Right lobe of liver (tissue), 6 donors: ENCODE measurements at places on chromosomes 1 and 21. TPM values are rescaled to one million over a fixed set of nuclear protein-coding genes. Genes with fewer than 3 reads are reported as not detected.

DNA sequence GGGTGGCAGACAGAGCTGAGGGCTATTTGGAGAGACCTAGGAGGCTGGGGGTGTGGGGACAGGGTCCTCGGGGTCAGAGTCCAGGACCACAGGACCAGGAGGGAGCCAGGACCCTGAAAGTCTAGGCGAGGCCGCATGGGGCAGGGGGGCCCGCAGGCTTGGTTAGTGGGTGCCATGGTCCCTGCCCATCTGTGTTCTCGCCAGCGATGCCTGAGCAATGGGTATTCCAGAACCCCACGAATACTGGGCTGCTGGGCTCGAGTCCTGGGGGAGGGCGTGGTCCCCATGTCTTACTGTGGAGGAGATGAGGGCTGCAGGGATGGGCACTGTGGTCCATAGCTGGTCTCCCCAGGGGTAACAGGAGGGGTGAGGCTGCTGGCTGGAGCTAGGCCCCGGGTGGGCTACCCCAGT is 2.0 kb downstream of the KRTAP10-6 start:
- H3K27ac ChIP-seq, result no peak overlapping the region
- H3K4me3 ChIP-seq, result no peak overlapping the region
- no peaks in the 10 kb centered on the region for H3K27me3 ChIP-seq
- no peaks in the 10 kb centered on the region for H3K36me3 ChIP-seq
- DNase-seq, result no peak

- no peak overlapping the region for H3K27ac ChIP-seq
- H3K4me1 ChIP-seq, result no peaks in the 10 kb centered on the region
- DNase-seq, result no peak
- no peak overlapping the region for H3K4me3 ChIP-seq
Measured at GRCh38 chr21:17231771-17232170, 281.1 kb upstream of the CXADR start.

GRCh38 chr1:6360517-6361070 is 33.0 kb downstream of the ACOT7 start:
- H3K36me3 ChIP-seq, result no peaks in the 10 kb centered on the region
- peaks cover 5% of the 10 kb centered on the region for H3K4me1 ChIP-seq
- H3K4me3 ChIP-seq, result no peak overlapping the region
- no peak for DNase-seq
- H3K27me3 ChIP-seq, result no peaks in the 10 kb centered on the region
- H3K27ac ChIP-seq, result peak overlapping the region; percentile 66

DNA sequence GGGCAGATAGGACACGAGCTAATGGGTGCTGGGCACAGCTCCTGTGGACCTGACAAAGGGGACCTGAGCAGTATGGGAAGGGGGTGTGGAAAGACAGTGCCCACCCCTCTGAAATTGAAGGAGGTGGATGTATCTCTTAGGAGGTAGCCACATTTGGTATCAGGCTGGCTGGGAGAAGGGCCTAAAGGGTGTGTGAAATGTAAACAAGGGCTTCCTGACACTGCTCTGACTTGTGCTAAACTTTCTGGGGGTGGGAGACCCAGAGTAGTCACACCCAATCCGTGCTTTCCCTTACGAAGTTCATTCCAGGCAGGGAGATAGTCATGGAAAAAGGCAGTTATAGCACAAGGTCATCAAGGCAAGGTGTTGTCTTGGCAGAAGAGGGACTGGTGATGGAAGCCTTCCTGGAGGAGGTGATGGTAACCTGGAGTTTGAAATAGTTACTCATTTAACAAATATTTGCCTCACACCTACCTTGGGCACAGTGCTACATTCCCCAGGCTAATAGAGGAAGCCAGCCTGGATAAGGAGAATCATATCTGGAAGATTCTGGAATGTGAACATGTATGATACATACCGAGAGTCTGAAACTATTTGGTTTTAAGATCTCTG is 5.3 kb upstream of the CCDC24 start:
- H3K36me3 ChIP-seq, result no peaks in the 10 kb centered on the region
- DNase-seq, result no peak
- H3K27ac ChIP-seq, result no peak overlapping the region

GRCh38 chr1:29120947-29121485 is 2.7 kb downstream of the TMEM200B start:
- no peaks in the 10 kb centered on the region for H3K27me3 ChIP-seq
- no peak for DNase-seq
- no peak overlapping the region for H3K4me3 ChIP-seq
- no peak overlapping the region for H3K27ac ChIP-seq

DNA sequence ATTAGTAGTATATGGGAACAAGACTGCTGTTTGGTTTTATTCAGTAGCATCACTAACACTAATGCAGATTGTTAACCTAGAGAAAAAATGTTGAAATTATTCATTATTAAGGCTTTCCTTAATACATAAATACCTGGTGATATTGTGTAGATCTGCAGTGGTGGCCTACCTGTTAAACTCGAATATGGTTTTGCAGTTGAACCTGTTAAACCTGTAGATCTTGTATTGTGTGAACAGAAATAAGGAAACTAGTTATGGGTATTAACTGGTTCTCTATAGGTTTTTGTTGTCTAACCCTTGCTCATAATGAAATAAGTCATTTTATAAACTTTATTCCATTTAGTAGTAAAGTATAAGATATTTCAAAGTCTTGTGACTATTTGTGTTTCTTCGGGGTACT is 23.9 kb downstream of the PKN2 start:
- no peak overlapping the region for H3K4me3 ChIP-seq
- H3K36me3 ChIP-seq, result no peaks in the 10 kb centered on the region
- no peak overlapping the region for H3K27ac ChIP-seq
- DNase-seq, result no peak
- no peaks in the 10 kb centered on the region for H3K4me1 ChIP-seq

DNA sequence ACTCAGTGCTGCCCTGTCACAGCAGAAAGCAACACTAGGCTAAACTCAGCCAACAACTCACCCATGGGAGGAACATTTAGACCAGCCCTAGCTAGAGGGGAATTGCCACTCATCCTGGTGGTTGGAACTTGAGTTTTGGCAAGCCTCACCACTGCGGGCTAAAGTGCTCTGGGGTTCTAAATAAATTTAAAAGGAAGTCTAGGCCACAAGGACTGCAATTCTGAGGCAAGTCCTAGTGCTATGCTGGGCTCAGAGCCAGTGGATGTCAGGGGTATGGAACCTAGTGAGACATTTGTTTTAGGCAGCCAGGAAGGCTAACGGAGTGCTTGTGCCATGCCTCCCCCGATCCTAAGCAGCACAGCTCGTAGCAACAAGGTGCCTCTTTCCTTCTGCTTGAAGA is 78.0 kb downstream of the RGS13 start:
- H3K4me3 ChIP-seq, result no peak overlapping the region
- H3K4me1 ChIP-seq, result no peaks in the 10 kb centered on the region
- no peaks in the 10 kb centered on the region for H3K27me3 ChIP-seq
- DNase-seq, result no peak
- no peaks in the 10 kb centered on the region for H3K36me3 ChIP-seq

- H3K4me1 ChIP-seq, result no peaks in the 10 kb centered on the region
- no peaks in the 10 kb centered on the region for H3K27me3 ChIP-seq
- no peaks in the 10 kb centered on the region for H3K36me3 ChIP-seq
- no peak overlapping the region for H3K4me3 ChIP-seq
Measured at GRCh38 chr21:17118638-17119384, 394.0 kb upstream of the CXADR start.

DNA sequence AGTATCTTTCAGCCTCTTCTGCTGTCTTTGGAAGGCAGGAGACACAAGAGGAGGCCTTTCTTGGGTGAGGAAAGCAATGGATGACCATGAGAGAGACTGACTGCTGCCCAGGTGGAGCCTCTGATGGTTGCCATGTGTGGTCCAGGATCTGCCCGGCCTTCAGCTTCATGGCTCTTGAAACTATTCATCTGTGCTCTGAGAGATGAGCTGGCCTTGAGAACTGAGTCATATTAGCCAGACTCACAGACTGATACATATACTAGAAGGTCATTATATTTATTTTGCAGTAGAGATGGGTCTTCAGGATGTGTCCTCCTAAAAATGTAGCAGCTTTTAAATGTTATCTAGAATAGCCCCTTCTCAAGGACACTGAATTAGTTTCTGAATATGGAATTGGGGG is 33.7 kb downstream of the PTGFRN start:
- no peak overlapping the region for H3K4me3 ChIP-seq
- H3K4me1 ChIP-seq, result no peaks in the 10 kb centered on the region
- no peak for DNase-seq
- H3K27me3 ChIP-seq, result no peaks in the 10 kb centered on the region

DNA sequence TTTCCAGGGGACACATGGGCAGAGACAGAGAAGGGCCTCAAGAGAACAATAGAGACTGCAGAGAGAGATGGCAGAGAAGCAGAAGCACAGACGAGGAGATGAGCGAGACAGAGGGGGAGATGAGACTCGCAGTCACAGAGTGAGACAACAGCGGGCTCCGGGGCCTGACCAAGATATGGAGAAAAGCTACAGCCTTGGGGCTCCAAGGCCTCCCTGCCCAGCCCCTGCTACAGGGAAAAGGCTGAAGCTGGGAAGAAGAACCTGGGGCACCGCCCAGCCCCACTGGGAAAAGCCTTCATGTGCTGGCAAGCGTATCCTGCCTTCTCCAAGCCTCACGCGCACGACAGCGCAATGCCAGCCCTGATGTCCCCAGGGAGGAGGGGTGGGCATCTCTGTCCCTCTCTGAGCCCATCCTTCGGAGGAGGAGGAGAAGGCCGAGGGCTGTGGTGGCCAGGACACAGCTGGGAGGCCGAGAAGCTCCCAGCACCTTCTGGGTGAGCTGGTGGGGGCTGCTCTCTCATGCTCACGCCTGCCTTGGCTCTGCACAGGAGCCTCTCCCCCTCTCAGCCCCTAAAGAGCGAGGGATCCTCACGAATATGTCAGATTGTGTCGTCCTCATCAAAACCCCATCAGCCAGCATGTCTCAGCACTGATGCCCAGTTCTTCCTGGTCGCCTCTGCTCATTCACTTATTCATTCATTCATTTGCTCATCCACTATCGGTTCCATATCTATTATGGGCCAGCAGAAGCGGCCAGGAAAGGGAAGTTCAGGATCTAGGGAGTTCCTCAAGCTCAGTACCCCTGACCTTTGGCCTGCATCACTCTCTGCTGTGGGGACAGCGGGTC is 56.6 kb downstream of the ACOT7 start:
- H3K27ac ChIP-seq, result no peak overlapping the region
- DNase-seq, result no peak
- no peaks in the 10 kb centered on the region for H3K27me3 ChIP-seq
- H3K4me1 ChIP-seq, result no peaks in the 10 kb centered on the region

DNA sequence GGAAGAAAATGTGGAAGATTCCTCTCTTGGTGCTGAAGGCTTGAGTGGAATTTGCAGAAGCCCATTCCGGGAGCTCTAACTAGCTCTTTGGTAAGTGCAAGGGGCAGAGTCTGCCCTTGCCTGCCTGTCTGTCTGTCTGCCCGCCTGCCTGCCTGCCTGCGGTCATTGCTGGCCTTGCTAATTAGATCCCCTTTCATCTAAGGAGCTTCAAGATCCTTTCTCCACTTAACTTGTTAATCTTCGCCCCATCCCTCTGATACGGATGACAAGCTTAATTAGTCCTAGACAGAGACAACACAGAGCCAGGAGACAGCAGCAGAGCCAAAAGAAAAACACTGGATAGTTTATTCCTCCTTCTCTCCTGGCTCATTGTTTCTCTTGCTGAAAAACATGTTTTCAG is 80.2 kb upstream of the GADD45A start:
- H3K36me3 ChIP-seq, result no peaks in the 10 kb centered on the region
- H3K27me3 ChIP-seq, result no peaks in the 10 kb centered on the region
- no peaks in the 10 kb centered on the region for H3K4me1 ChIP-seq

GRCh38 chr1:6111571-6111970 is 65.9 kb downstream of the KCNAB2 start:
- H3K4me3 ChIP-seq, result no peak overlapping the region
- H3K27ac ChIP-seq, result no peak overlapping the region
- no peaks in the 10 kb centered on the region for H3K36me3 ChIP-seq
- peak; percentile 48 for DNase-seq
- no peaks in the 10 kb centered on the region for H3K27me3 ChIP-seq

GRCh38 chr1:226366290-226366689 is 41.6 kb downstream of the PARP1 start:
- no peaks in the 10 kb centered on the region for H3K27me3 ChIP-seq
- no peak overlapping the region for H3K4me3 ChIP-seq
- peaks cover 8% of the 10 kb centered on the region for H3K36me3 ChIP-seq
- H3K4me1 ChIP-seq, result no peaks in the 10 kb centered on the region
- DNase-seq, result no peak

DNA sequence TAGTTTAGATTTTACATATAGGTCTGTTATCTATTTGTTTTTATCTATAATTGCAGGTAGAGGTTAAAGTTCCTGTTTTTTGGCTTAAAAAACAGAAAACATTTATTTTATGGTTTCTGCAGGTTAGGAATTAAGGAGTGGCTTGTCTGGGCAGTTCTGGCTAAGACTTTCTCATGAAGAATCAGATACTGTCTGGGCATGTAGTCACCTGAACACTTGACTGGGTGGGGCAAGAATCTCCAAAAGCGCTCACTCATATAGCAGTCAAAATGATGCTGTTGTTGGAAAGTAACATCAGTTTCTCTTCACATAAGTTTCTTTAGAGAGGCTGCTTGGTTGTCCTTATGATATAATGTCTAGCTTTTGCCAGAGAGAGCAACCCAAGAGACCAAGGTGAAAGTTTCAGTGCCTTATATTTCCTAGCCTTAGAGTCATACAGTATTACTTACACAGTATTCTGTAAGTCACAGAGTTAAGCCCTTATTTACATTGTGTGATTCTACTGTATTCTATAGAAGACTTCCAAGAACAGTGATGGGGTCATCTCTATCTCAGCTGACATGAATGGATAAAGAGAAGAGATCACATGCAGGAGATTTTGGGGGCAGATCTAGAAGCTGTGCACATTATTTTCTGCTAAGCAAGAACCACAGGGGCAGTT is 125.4 kb upstream of the GPR52 start:
- H3K27me3 ChIP-seq, result no peaks in the 10 kb centered on the region
- H3K4me1 ChIP-seq, result no peaks in the 10 kb centered on the region
- no peaks in the 10 kb centered on the region for H3K36me3 ChIP-seq
- no peak overlapping the region for H3K27ac ChIP-seq
- no peak overlapping the region for H3K4me3 ChIP-seq

DNA sequence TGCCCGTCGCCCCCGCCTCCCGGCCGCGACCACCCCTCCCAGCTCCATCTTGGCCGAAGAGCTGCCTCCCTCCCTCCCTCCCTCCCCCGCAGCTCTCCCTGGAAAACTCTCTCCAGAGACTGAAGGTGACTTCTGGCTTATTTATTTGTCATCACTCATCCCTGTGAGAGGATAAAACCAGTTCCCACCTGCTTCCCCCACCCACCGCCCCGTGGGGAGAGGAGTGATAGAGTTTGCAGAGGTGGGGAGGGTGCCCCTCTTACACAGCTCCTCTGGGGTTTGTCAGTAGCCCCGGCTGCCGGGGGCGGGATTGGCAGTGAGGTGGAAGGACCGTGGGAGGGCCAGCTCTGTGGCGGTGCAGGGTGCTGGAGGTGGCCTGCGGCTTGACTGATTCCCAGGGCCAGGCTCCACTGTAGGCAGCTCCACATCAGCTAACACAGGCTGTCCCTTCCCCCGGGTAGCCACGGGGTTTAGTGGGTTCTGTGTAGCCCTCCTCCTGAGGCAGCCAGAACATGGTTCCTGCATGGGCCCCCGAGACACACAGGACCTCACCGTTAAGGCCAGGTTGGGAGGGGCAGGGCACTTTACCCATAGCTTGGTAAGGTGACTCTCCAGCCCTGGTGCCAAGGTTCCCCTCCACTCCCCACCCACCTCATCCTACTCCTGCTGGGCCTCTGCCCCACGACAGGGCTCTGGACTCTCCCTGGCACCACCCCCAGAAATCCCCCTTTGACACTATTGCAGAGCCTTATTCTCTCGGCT is 62.2 kb downstream of the ELK4 start:
- no peaks in the 10 kb centered on the region for H3K4me1 ChIP-seq
- no peak for DNase-seq
- H3K27ac ChIP-seq, result no peak overlapping the region

The TAS1R1 gene
- not detected for total RNA-seq

The RAB25 gene
- 1.6 TPM for total RNA-seq

The FMO4 gene
- 22.1 TPM for total RNA-seq

The SPRR5 gene
- total RNA-seq, result not detected

The C1orf226 gene
- 6.5 TPM for total RNA-seq
